ENCODE measurements at places on chromosomes 7 and 10.

- no peak for DNase-seq
These were observed 517.0 kb downstream of the INHBA start for GRCh38 chr7:41185851-41186250.

GRCh38 chr7:120691915-120692314, 166.0 kb downstream of the TSPAN12 start:
- no peak for DNase-seq

DNA sequence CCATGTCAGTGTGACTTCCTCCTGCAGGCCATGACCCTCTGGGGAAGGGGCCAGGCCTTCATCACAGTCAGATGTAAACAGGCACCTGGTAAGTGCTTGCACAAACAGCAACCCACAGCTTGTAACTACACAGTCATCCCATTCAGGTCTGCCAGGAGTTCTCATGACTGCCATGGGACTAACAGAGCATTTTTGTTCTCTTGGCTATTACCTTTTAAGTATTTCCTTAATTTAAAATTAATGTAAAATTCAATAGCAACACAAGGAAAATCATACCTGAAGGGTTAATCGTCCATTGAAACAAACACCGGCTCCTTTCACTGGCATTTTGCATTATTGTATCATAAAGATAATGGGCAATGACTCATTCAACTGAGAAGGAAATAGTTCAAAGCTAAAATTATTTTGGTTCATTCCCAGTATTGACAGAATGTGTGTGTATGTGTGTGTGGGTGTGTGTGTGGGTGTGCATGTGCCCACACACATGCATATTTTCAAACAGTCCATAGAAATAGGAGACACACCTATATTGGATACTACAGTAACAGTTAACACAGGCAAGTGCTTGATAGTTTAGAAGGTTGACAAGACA, 307.9 kb downstream of the WDR11 start:
- DNase-seq, result no peak

GRCh38 chr7:84372155-84372621, 177.6 kb upstream of the SEMA3A start:
- DNase-seq, result no peak

DNA sequence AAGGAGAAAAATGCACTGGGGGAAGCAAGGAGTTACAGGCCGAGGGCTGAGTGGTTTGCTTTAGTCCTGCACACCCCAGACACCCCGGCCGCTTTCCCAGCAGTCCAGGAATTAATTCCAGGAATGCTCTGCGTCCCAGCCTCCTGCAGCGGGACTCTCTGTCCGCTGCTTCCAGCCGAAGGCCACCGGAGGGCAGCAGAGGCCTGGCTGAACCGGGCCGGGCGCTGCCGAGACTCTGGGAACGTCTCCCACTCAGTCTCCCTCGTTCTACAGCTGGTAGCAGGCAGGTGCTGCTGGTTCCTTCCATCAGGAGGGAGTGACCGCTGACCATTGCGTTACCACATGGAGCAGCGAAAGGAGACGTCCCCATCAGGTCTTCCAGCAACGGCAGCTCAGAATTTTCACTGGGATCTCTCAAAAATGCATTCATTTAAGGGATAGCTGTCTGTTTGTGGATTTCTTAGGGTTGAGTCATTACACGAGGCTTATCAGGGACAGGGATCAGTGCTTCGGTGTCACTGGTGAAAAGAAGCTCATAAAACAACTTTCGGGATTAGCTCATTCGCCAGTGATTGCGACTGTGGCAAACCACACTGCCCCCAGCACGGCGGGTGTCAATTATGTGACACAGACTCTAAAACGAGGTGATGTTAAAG, 24.9 kb upstream of the PITRM1 start:
- peak; percentile 24 for DNase-seq

GRCh38 chr7:113179313-113179712, 61.0 kb upstream of the SMIM30 start:
- no peak for DNase-seq
